ENCODE measurements at places on chromosomes 6 and 20.
A peak's percentile ranks its signal among the peaks of the same experiment; 100 is the strongest.

DNA sequence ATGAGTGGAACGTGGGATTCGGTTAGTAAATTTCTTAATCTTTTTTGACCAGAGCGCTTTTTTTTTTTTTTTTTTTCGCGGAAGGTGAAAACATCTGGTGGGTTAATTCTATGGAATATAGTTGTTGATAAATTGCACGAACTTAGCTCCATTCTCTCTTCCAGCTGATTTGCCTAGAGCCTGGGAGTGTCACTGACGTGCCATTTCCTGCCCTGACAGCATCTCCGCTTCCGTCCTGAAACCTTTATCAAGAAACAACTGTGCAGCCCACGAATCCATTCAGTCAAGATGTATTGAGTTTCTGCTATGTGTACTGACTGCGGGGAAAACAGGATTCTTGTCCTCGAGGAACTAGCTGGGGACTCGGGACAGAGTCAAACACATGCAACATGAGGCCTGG is 59.5 kb upstream of the TGM3 start:
- no peak for DNase-seq

- no peak for DNase-seq
These were observed 5.2 kb downstream of the UNC5CL start for GRCh38 chr6:41033776-41034175.

GRCh38 chr20:21705575-21706260 is at the start of gene PAX1:
Gene PAX1 (plus strand): TSS chr20:21705664. CDS start chr20:21705713, 49 bp downstream.
- DNase-seq, result no peak

GRCh38 chr6:140636271-140636907 is 1261.9 kb upstream of the CITED2 start:
- DNase-seq, result no peak

DNA sequence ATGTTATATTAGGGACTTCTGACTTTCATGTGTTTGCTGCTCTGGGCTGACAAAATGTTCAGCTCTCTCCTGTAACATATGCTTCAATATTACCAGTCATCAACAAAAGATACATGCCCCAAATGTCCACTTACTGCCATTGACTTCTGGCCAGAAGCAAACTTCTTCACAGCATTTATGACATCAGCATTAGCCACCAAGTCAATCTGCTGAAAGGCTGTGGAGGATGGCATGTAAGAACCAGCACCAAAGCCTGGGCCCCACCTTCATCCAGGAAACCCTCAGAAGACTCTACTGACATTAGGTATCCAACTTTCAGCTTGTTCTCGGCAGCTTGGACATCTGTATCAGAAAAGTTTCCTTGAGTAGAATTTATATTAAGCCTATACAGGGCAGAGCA is 595.5 kb downstream of the COL12A1 start:
- no peak for DNase-seq

DNA sequence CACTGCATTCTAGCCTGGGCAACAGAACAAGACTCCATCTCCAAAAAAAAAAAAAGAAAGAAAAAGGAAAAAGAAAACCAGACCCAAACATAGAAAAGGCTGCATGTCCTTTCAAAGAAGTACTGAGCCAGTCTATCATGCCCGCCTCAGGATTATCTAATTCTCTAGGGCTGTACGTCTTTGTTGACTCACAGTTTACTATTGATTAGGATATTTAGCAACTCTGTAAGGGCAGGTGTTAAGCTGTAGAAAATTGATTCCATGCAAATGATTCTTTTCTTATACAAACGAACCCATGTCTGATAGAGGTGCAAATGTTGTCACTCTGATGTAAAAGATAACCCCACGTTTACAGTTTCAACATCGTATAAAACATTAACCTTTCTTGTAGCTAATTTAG is 209.0 kb downstream of the TTLL2 start:
- DNase-seq, result no peak

GRCh38 chr6:73968221-73968757 is 272.3 kb downstream of the CD109 start:
- DNase-seq, result no peak

- DNase-seq, result no peak
These were observed 257.7 kb upstream of the OPRM1 start for GRCh38 chr6:153781306-153781705.

DNA sequence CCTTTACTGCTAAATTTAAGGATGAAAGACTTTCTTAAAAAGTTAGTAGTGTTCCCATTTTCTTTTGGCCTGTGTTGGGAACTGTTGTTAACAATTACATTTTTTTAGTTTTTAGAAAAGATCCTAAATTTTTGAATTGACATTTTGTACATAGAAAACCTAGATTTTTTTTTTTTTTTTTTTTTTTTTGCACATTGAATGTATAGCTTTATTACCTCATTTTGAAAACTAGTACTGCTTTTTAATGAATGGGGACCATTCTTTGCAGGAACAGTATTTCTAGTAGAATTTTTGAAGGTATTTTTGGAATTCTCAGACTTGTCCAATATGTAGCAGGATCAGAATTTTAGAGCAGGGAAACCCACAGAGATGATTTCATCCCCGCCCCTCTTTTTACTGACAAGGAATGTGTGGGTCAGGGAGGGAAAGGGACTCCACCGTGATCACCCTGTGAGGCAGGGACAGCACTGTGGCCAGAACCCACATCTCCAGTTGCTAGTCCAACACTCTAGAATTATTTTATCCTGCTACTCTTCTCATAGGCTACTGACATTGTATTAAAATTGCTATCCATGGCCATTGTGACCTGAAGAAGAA is 154.4 kb upstream of the SUPT3H start:
- DNase-seq, result no peak

DNA sequence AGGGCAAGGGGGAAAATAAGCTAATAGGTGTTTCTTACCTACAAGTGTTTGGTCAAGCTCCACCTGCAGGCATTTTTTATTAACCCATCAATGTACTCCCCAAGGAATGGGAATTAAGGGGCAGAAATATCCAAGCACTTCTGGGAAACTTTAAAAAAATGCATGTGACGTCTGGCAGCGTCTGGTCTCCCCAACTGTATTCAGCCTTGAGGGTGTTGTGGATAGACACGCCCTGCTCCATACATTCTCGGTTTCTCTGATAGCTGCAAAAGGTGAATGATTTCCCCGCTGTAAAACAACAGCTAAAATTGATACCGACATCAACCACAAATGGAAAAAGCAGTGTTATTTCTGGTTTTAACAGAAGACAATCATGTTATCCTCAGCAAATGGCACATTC is 2.5 kb upstream of the FOXQ1 start:
- DNase-seq, result no peak

DNA sequence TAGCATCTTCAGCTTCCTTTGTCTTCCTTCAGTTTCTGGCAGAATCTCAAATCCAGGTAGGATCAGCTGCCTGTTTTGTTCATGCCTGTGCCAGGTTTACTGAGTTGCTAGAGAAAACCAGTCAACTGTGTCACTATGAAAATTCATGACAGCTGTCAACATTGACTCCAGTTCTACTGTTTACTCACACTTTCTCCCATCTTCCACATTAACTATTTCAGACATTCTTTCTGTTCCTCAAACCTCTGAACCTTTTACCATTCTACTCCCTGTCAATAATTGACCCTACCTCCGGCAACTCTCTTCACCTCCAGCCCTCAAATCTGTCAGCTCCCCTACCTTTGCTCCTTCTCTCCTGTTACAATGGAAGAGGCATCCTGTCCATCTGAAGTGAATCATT is 8.5 kb downstream of the ENPP4 start:
- DNase-seq, result peak; percentile 15

DNA sequence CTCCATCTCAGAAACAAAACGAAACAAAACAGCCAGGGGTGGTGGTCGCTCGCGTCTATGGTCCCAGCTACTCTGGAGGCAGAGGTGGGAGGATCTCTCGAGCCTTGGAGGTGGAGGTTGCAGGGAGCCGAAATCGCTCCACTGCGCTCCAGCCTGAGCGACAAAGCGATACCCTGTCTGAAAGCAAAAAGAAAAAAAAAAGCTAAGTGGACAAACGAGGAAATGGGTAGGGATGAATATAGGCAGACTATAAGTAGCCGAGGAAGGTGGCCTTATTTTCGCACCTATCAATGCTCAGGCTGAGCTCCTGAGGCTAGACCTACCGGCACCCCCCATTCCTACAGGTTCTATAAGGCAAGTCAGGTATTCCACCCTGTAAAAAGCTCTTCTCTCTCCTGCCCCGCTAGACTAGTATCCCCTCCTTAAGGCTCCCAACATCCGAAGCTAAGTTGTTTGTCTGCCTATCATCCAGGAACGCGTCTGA is 650 bp upstream of the CASP8AP2 start:
- peak; percentile 6 for DNase-seq

- DNase-seq, result no peak
These were observed 22.4 kb downstream of the TMC2 start for GRCh38 chr20:2558581-2559278.

DNA sequence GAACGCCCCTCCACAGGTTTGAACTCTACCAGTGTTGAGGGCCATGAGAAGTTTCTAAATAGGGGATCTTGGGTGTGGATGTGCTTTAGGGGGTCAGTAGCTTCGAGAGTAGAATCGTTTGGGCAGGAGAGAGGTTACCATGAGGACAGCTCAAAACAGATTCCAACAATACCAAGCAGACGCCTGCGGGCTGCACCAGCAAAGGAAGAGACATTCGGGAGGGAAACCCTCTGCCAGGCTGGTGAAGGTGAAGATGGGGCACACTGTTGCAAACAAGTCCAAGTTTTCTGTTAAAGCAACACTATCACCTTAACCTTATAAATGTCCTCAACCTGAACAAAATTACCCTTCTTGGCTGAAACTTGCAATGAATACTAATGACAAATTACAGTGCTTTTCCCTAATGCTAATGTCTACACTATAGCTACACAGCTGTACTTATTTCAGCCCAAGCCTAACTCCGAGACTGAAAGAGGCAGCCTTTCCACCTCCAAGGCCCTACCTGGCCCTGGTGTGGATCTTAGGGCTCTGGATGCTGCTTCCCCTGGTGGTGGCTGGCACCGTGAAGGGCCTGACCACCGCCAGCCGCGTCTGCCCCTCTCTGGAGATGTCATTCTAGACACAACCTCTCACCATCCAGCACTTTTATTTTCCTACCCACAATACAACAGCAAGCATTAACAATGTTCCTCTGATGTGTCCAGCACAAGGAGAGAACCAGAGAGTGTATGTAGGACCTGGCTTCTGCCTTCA is 80.1 kb downstream of the DLL1 start:
- DNase-seq, result no peak

DNA sequence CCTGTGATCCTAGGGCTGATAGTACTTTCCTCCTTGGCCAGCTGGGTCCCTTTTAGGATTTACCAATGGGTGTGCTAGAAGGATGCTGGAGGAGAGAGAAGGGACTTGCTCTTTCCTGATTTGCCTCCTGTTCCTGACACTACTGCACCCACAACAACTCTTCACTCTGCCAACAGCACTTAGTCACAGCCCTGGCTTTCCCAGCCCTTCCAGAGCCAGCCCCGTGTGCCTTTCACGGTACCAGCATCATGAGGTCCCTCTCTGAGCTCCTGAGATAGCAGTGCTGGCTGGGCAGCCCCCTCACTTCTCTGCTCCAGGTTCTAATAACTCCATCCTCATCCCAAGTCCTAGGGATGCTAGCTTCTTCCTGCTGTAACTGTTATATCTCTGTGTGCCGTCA is 80.9 kb downstream of the DNAH8 start:
- DNase-seq, result no peak
